Anterior cingulate cortex (tissue), 58 donors: ENCODE measurements at places on chromosomes 1 and 21.

DNA sequence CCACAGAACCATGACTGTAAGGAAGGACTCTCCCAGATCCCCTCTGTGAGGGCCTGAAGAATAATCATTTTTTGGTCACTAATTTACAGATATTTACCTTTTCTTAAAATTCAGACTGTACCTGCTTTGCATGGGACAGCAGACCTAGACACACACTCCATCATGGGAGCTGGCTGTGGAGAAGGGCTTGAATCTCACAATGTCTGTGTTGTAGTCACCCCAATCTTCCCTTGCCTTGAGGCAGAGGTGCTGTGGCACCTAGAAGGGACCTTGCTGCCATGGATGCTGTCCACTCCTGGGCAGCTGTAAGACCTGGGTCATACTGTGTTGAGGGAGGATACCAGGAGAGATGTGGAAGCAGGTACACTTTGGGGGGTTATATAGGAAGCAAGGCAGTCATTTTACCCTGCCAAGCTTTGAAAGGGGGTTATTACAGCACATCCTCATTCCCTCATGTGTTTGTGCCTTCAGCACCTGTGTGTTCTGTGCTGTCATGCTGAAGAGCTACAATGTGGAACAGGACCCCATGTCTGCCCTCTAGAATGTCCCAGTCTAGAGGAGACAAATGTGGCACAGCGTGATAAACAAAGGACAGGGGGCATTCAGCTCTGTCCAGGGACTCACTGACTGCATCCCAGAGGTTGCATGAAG is 27.1 kb downstream of the TRAF5 start:
- DNase-seq, result no peak

- DNase-seq, result no peak
These were observed 1.3 kb downstream of the LSM10 start for GRCh38 chr1:36396359-36396758.

GRCh38 chr1:70627910-70628309 is 216.8 kb downstream of the CTH start:
- no peak for DNase-seq

GRCh38 chr1:176073524-176074157 is 133.4 kb downstream of the COP1 start:
- no peak for DNase-seq

- no peak for DNase-seq
These were observed 187.8 kb downstream of the ZSCAN20 start for GRCh38 chr1:33660244-33660643.

GRCh38 chr1:227466039-227466645 is 97.2 kb upstream of the ZNF678 start:
- DNase-seq, result no peak

- DNase-seq, result no peak
These were observed 14.5 kb downstream of the PATJ start for GRCh38 chr1:61756773-61757172.

- DNase-seq, result no peak
These were observed 44.4 kb downstream of the CACHD1 start for GRCh38 chr1:64514197-64514765.

DNA sequence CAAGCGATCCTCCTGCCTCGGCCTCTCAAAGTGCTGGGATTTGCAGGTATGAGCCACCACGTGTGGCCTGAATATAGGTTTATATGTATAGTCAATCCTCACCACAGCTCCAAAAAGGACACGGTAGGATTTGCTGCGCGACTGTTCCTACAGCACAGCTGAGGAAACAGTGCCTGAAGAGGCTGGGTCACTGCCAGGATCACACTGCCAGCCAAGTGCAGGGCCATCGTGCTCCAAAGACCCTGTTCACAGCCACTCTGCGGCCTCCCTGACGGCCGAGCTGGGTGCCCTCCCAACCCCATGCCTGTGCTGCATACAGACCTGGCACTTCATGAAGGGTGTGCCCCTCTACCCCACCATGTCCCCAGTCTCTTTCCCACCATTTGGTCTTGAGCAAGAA is 71.4 kb downstream of the MRPL37 start:
- DNase-seq, result no peak

DNA sequence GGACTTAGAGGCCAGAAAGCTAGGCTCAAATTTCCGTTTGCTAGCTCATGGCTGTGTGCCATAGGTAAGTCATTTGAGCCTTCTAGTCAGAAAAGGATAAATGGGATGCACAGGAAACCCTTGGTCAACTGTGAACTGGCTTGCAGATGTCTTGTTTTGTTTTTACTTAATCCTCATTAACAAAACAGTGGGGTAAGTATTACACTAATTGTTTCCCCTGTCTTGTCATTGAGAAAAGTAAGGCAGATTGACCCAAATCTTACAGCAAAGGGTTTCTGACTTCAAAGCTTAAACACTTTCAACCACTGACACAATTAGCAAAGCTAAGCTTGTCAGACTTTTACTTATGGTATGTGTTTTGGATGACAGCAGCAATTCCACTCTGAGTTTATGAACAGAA is 291.3 kb downstream of the NTNG1 start:
- no peak for DNase-seq

DNA sequence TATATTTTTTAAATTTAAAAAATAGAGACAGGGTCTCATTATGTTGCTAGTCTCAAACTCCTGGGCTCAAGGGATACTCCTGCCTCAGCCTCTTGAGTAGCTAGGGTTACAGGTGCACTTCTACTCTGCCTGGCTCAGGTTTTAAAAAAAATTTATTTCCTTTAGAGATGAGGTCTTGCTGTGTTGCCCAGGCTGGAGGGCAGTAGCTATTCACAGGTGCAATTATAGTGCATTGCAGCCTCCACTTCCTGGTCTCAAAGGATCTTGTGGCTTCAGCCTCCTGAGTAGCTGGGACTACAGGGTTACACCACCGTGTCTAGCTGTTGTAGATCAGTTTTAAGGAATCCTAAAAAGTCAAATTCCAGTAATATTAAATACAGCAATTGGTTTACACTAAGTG is 5.0 kb downstream of the RNF11 start:
- DNase-seq, result no peak

GRCh38 chr1:28297826-28298225 is 31.0 kb upstream of the MED18 start:
- no peak for DNase-seq

GRCh38 chr1:68401506-68401905 is 48.2 kb downstream of the RPE65 start:
- no peak for DNase-seq

DNA sequence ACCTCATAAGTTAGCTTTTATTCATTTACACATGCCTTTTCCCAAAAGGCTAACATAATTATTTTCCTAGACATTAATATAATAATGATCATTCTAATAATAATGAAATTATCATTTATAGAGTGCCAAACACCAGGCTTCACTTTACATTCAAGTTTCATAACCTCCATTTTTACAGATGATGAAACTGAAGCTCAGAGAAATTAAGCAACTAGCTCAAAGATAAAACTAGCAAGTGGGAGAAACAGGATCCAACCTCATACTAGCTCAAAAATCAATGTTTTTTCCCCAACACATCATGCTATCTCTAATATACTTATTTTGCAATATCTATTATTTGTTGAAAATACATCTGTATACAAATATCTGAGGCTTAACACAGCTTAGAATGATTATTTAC is 14.0 kb downstream of the LPGAT1 start:
- no peak for DNase-seq

GRCh38 chr21:26072666-26073615 is 97.6 kb downstream of the APP start:
- DNase-seq, result no peak

- no peak for DNase-seq
These were observed 91.4 kb downstream of the LYPLAL1 start for GRCh38 chr1:219265026-219265515.

DNA sequence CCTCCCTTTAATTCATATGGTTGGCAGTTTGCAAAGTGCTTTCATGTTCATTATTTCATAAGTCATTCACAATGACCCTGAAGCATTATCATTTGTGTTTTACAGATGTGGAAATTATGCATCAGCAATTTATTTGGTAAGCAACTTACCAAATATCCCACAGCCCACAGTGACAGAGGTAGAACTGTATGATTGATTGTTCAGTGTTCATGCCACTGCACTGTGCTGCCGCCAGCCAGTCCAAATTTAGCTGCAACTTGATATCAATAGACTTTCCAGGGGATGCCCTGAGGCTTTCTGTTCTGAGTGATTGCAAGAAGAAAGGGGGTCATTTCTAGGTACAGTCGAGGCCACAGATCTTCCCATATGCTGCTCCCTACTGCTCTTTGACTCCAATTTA is 380.3 kb downstream of the PLPP3 start:
- no peak for DNase-seq

DNA sequence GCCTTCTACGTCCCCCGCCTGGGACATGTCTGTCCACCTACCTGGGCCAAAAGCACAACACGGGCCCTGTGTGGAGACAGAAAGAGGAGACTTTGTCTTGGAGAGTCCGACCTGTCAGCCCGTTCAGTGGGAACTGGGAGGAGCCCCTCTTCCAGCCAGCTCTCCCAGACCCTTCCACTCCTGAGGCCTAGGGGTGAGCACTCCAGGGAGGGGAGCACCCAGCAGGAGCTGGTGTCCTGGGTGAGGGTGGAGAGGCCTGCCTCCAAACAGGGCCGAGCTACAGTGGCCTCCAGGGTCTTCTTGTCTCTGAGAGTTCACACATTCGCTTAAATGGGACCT is 546 bp downstream of the SPOCD1 start:
- DNase-seq, result no peak

GRCh38 chr1:236768601-236769000 is 26.5 kb upstream of the MTR start:
- DNase-seq, result no peak

- DNase-seq, result no peak
These were observed 2.7 kb upstream of the NEGR1 start for GRCh38 chr1:72285074-72285425.
